ENCODE measurements at places on chromosomes 1 and 21. TPM values are rescaled to one million over a fixed set of nuclear protein-coding genes. Genes with fewer than 3 reads are reported as not detected.

The CD58 gene
- total RNA-seq, result 19.8 TPM

The GNB1 gene
- total RNA-seq, result 148 TPM

DNA sequence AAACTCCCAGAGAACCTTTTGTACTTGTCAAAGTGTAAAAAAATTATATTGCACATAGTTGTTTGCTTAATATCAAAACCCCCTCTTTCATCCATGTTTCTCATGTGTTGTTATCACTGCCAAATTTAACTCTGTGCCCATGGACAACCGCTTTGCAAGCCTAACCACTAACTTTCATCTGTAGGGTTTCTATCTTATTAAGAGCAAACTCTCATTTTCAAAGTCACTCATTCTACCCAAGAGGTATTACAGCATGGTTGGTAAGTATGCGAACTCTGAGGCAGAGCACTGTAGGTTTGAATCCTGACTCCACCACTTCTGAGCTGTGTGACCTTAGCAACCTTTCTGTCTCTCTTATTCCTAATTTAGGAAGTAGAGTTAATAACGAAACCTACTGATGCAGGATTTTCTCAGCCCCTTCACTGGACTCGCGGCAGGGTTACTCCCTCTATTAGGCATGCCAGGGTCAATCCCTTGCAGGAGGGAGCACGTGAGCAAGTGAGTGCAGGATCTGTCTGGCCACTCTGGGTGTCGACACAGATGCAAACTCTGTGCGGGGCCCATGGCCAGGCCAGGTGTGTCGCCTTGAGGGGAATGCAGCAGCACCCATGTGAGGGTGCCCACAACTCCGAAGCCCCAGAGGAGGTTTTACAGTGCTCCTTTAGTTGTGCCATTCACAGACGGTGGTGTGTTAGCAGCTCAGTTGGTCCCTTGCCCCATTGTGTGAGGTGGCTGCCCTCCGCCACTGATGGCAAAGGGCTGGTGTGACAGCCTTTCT lies 361.5 kb upstream of the ADGRL2 start:
- no peak for ATAC-seq

- ATAC-seq, result peak; percentile 61
Measured at GRCh38 chr1:56584910-56585528, 5.7 kb upstream of the PLPP3 start.
